Activated CD8-positive, alpha-beta memory T cell treated with anti-CD3 and anti-CD28 coated beads, Interleukin-2, amount 10 ng/mL, durations not matched to agents 7 days and 5 days (primary cell): ENCODE measurements at places on chromosomes 6 and 20. TPM values are rescaled to one million over a fixed set of nuclear protein-coding genes. Genes with fewer than 3 reads are reported as not detected.

The FERMT1 gene
- total RNA-seq = 0.47 TPM

The JPH2 gene
- not detected for total RNA-seq

The PI3 gene
- not detected for total RNA-seq

The SPATA2 gene
- total RNA-seq = 11.1 TPM

The RWDD2A gene
- 0.91 TPM for total RNA-seq

DNA sequence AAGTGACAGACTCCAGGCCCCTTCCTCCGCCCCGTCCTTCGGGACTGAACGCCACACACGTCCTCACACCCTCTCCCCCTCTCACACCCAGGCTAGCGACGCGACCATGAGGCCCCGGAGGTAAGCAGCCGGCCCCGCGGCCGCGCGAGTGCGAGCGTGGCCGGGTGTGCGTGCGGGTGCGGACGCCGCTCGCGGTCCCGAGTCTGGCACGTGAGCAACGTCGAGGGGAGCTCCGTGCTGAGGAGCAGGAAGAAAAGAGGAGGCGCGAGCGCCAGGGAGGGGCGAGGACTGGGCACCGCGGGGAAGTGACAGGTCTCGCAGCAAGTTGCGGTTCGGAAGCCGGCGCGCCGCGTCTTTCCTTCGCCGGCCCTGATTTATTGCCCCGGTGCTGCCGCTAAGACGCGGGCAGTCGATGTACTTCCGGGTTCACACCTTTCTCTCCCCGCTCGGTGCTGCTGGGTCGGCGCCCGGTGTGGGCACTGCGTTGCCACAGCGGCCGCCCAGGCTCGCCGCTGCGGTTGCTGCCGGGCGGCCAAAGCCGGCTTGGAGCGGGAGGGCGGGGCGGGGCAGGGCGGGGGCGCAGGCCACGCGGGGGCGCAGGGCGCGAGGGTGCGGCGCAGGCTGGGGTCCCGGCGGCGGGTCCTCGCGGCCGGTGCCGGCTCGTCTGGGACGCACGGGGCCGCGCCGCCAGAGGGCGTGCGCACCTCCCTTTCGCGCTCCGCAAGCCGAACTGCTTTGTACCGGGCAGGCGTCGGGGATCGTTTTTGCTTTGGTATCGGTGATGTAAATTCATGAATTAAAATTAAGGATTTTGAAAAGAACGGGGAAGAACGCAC is 15.8 kb upstream of the LIN28B start:
- DNase-seq = peak; percentile 44
- peak overlapping the region; percentile 65 for H3K4me3 ChIP-seq
- peaks cover 9% of the 10 kb centered on the region for H3K4me1 ChIP-seq
- peaks cover 43% of the 10 kb centered on the region for H3K27me3 ChIP-seq

DNA sequence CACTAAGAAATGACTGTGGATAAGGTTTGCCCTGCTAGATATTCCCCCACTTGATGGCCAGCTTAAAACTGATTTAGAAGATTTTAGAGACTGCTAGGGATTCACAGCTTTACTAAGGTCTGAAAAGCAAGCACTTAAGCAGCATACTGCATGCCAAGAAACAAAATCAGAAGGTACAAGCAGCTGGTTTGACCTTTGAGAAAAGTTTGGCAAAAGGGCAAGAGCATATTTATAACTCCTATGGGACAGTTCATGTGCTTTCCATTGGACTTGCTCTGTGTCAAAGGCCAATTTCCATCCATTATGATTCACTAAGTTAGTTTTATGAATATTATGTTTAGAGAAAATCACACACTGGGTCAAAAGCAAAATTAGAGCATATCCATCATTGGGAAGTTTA is 402.8 kb downstream of the PKHD1 start:
- H3K4me1 ChIP-seq = no peaks in the 10 kb centered on the region
- H3K36me3 ChIP-seq = no peaks in the 10 kb centered on the region
- no peak for DNase-seq

DNA sequence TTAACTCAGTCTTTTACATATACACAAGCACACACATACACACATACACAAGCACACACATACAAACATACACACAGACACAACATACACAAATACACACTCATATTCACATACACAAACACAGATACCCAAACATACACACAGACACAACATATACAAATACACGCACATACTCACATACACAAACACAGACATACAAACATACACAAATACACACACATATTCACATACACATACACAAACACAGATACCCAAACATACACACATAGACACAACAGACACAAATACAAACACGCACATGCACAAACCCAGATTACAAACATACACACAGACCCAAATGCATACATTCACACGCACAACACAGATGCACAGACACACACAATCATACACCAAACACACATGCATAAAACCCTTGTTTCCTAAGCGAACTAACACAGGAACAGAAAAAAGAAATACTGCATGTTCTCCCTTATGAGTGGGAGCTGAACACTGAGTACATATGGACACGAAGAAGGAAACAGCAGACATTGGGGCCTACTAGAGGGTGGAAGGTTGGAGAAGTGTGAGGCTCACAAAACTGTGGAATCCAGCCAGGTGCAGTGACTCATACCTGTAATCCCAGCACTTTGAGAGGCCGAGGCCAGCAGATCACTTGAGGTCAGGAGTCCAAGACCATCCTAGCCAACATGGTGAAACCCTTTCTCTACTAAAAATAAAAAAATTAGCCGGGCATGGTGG is 34.2 kb downstream of the PIM1 start:
- H3K27ac ChIP-seq = peak overlapping the region; percentile 38
- H3K4me3 ChIP-seq = no peak overlapping the region

DNA sequence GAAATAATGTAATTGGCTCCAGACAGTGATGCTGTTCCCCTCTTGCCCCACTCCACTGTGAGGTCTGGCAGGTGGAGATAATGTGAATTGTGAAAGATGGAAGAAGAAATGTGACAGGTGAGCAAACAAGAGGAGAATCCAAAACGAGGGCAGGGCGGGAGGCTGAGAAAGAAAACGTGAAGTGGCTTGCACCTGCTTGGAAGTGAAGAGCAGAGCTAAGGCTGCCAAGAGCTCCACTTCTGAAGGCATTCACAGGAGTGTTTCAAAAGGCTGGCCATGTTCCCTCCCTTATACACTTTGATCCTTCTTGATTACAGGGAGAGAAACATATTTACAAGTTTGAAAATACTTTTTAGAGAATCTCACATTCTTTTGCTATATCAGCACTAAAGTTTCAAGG is 359.4 kb downstream of the EPHA7 start:
- DNase-seq = no peak
- H3K27me3 ChIP-seq = no peaks in the 10 kb centered on the region
- H3K36me3 ChIP-seq = no peaks in the 10 kb centered on the region
- H3K4me1 ChIP-seq = no peaks in the 10 kb centered on the region

DNA sequence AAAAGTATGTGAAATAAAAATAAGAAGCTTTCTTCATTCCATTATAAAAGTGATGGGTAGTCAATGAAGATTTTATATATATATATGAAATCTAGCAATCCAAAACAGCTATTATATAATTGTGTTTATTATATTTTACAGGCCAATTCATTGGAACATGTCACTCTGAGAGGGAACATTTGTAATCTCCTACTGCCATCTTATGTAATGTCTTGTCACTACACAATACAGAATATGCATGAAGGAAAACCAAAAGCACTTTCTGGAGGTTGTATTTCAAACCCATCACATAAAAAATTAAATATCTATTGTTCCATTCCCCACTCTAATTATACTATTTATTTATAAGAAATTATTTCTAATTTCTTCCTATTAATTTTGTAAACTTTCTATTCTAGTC is 31.5 kb upstream of the IRAK1BP1 start:
- H3K4me1 ChIP-seq = no peaks in the 10 kb centered on the region
- no peaks in the 10 kb centered on the region for H3K36me3 ChIP-seq
- H3K27ac ChIP-seq = no peak overlapping the region
- peaks cover 12% of the 10 kb centered on the region for H3K27me3 ChIP-seq
